Smooth muscle cell of bladder (primary cell): ENCODE measurements at places on chromosomes 1 and 21. TPM values are rescaled to one million over a fixed set of nuclear protein-coding genes. Genes with fewer than 3 reads are reported as not detected.

Gene WNT3A
- not detected in 2 replicates for total RNA-seq

Gene CNKSR1
- total RNA-seq, result 0.14 TPM in 1 of 2 replicates, not detected in the other

Gene PRCC
- total RNA-seq, result 8.7 and 10.0 TPM in 2 replicates

Gene C1QB
- not detected in 2 replicates for total RNA-seq

Gene KCNK1
- 6.7 and 9.5 TPM in 2 replicates for total RNA-seq

Gene TMEM125
- total RNA-seq, result not detected in 2 replicates

Gene RO60
- 94.6 and 104 TPM in 2 replicates for total RNA-seq

Gene MFAP2
- total RNA-seq, result 10.7 and 19.6 TPM in 2 replicates

Gene DRAXIN
- not detected in 2 replicates for total RNA-seq

Gene SLC9C2
- total RNA-seq, result not detected in 2 replicates

Gene UTS2
- not detected in 2 replicates for total RNA-seq

Gene DNAI4
- total RNA-seq, result 5.5 and 11.8 TPM in 2 replicates

Gene CLDN17
- total RNA-seq, result not detected in 2 replicates

Gene SUSD4
- 0.14 TPM in 1 of 2 replicates, not detected in the other for total RNA-seq

Gene IFI16
- total RNA-seq, result 55.8 and 71.6 TPM in 2 replicates

Gene INTS11
- 47.5 and 50.3 TPM in 2 replicates for total RNA-seq

Gene HMCN1
- total RNA-seq, result 15.4 and 41.6 TPM in 2 replicates

Gene VANGL2
- total RNA-seq, result not detected in 2 replicates

Gene MCOLN2
- total RNA-seq, result 0.85 and 3.1 TPM in 2 replicates

Gene S100A7A
- total RNA-seq, result not detected in 2 replicates

Gene ITPKB
- total RNA-seq, result 2.3 and 3.1 TPM in 2 replicates

Gene DISP3
- total RNA-seq, result under 0.01 TPM in 2 replicates

Gene C1orf226
- under 0.01 TPM in 2 replicates for total RNA-seq

Gene LRRC38
- total RNA-seq, result 0.09 and 0.28 TPM in 2 replicates

Gene ZBED6
- total RNA-seq, result 6.7 and 7.5 TPM in 2 replicates
